Trophoblast cell (in vitro differentiated cells and primary cell): ENCODE measurements at places on chromosomes 7 and 10.

GRCh38 chr10:71188201-71188600 lies 24.2 kb upstream of the UNC5B start:
- no peak for DNase-seq

DNA sequence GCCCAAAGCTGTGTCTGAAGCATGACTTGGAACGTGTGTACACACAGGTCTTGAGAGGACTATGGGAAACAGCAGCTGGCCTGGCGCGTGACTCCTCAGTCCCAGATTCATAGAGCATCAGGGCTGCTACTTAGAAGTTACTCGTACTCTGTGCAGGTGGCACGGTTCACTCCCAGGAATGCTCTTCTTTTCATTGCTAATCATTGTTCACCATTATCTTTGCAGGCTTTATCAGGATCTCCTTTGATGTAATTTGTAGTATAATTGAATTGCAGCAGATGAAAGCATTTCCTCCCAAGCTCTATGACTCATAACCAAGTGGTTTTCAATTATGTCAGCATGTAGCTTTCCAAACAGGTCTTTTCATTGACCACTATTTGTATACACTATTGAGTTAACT lies 938.9 kb downstream of the NRG3 start:
- DNase-seq, result no peak

GRCh38 chr10:78868861-78869260 lies 199.9 kb upstream of the ZMIZ1 start:
- DNase-seq, result peak; percentile 2

DNA sequence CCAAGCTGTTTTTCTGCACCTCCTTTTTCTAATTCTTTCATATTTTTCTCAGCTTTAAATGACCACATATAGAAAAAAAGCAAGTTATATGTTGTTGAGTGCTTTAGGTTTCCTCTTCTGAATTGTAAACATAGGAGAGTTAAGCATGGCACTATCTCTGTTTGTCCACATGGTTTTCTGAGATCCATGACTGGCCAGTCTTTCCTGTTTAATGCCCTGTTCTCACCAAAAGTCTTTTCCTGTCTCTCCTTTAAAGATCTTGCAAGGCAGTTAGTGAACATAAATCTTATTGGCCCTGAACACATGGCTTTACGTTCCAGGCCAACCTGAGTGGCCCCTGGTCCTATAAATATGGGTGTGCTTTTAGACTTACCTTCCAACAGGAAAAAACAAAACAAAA lies 19.4 kb downstream of the TRPV5 start:
- no peak for DNase-seq

GRCh38 chr10:84593506-84593905 lies 265.1 kb downstream of the CCSER2 start:
- DNase-seq, result no peak

DNA sequence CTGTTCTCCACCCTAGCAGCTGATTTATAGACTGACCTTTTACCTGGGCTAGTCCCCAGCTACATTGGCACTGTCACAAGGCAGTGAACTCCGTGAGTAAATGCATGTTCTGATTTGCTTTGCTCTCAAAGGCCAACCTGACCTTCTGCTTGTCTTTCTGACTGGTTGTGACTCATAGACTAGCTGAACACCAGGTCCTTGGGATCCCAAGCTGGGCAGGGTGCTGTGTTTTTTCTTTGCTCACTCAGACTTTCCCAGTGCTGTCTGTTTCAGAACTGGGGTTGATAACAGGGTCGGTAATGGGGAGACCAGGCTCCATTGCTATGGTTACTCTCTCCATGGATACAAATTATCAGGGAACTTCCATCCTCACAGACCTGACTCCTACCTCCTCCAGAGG lies 35.0 kb downstream of the EVX1 start:
- no peak for DNase-seq

GRCh38 chr7:35384761-35385700 lies 131.1 kb upstream of the TBX20 start:
- no peak for DNase-seq

DNA sequence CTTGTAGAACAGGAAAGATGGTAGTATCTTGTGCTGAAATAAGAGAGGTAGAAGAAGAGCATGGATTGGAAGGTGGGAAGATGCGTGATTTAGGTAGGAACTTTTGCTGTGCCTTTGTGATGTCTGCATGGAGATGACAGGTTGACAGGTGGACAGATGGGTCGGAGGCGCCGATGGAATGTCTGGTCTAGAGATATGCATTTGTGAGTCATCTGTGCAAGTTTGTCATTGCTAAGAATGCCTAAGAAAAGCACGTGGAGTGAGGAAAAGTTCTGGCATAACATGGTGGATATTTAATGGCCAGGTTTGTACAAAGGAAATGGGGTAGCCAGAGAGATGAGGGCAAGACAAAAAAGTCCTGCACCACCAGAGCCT lies 76.0 kb upstream of the ARMC3 start:
- peak; percentile 81 for DNase-seq

DNA sequence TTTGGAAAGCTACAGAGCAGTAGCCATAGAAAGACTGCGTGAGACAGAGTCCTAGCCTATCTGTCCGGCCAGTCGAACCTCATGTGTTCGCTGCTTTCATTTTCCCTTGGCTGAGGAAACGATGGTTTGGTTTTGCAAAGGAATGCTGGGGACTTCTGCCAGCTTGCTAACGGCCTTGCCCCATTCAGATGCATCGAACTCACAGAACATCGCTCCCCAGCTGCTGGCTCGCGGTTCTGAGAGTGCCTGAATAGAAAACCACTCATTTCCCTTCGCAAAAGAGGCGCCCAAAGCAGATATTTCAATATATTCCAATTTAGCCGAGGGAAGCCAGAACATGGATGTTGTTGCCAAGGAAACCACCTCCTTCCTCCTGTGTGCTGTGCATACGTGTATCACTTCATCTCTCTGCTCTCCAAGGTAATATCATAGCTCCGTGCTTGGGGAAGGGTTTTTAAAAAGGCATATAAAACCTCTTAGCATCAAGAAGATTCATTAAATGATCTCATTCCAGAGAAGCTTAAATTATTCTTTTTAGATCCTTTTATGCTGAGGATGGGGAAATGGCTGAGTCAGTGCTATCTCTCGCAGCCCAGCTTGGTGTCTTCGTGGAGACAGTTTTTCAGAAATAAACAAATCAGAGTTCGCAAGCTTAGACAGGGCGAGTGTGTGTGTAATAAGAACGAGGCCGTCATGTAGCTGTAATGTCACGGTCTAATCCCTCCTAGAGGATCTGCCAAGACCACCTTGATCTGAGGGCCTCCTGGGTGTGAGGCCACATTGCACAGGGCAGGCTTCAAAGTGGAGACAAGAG lies 215.2 kb downstream of the RPS24 start:
- no peak for DNase-seq

DNA sequence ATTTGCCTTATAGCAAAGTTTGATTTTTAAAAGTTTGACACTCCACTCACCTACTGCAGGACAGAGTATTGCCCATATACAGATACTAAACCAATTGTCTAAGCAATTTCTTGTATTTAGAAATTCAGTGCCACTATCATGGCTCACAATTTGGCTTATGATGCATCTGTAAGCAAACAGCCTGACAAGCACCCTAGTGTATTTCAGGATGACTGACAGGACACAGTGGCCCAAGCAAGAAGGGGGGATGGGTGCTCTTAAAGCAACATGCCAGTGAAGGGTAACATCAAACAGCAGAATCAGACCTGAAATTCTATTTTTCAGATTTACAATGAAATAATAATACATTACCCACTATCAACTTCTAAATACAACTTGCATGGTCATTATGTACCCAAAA lies 30.5 kb downstream of the CTNNA3 start:
- no peak for DNase-seq

GRCh38 chr7:146319629-146320028 lies 203.0 kb downstream of the CNTNAP2 start:
- no peak for DNase-seq

DNA sequence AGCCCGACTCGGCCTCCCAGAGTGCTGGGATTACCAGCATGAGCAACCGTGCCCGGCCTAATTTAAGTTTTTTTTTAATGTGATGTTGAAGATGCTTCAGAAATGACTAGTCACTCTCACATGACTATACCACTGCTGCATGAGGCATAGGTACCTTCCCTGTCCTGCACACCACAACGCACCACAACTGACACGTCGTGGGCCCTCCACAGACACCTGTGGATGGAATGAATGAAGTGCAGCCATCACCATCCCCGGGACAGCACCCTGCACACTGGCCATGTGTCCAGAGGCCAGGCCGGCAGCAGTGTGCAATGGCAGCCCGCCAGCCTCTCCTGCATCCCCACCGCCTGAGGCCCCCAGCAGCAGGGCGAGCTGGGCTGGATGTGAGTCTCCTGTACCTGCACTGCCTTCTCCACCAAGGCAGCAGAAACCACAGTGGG lies 55.1 kb downstream of the VOPP1 start:
- DNase-seq, result no peak
